HFF-Myc (cell line): ENCODE measurements at places on chromosomes 2 and 18.

DNA sequence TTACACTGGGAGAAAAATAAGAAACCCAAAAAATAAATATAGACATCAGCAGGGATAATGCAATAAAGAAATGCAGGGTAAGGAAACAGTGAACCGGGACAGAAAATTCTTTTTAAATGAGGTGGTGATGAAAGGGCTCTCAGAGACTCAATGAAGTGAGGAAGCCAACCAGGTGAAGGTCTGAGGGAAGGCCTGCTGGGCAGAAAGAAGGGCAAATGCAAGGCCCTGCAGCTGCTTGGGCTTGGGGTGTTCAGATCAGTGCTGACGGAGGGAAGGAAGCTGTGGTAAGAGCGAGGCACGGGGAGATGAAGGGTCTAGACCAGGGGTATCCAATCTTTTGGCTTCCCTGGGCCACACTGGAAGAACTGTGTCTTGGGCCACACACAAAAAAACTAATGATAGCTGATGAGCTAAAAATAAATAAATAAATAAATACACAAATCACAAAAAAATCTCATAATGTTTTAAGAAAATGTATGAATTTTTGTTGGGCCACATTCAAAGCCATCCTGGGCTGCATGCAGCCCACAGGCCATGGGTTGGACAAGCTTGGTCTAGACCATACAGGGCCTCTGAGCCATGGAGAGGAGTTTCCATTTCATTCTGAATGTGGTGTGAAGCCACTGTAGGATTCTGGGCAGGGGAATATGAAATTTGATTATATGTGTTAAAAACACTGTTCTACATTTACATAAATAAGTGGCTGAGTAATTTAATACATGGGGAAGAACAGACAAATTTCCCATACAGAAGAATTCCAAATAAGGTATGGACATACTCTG, 96.3 kb upstream of the DNMT3A start:
- DNase-seq: no peak

- peak; percentile 77 for DNase-seq
Measured at GRCh38 chr2:43611987-43612894, 16.4 kb upstream of the THADA start.

DNA sequence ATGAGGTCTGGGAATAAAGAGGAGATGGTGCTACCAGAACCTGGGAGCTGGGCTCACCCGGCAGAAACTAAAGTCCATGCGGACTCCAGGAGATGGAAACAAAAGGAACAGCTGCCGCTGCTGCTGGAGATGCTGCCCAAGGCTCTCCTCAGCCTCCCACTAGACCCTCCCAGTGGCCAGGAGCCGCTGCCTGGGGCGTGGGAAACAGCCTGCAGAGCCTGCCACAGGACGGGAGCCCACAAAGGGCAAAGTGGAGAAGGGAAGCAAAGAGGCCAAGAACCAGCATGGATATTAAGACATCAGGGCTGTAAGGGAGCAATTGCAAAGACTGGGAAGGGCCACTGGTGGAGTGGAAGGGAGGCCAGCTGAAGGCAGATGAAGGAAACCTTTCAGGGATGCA, 179.6 kb downstream of the NCK2 start:
- no peak for DNase-seq

GRCh38 chr18:77044866-77045664, 87.5 kb downstream of the MBP start:
- DNase-seq: no peak

DNA sequence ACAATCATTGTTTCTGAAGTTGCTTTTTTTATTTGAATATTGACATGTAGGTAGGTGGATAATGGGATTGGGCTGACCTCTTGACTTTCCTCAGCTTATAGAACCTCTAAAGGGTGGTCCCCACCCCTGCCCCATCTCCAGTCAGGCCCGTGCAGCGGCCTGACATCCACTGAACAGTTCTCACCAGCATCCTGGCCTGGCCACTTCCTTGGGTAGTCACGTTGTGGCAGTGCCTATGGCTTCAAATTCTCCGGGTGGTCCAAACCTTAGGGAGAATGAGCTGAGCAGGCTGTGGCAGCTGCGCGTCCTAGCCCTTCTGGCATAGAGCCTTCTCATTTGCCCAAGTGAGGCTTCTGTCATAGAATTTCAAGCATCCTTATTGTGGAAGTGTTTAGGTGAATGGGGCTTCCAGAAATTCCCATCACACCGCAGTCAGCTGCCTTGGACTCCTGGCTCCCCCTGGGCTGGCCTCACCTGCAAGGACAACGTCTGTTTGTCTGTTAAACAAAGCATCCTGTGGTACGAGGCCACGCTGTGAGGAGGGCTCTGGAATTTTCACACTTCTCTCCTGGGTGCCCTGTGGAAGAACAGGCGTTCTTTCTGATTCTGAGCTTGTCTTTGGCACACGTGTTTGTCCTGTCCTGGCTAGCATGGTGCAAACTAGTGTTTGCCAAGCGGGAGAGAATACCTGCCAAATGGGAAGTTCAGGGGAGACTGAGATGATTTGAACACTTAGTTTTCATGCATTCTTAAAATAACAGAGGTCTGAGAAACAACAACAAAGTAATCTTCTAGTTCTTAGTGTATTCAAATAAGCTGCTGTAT, 31.8 kb upstream of the OTOS start:
- DNase-seq: no peak

DNA sequence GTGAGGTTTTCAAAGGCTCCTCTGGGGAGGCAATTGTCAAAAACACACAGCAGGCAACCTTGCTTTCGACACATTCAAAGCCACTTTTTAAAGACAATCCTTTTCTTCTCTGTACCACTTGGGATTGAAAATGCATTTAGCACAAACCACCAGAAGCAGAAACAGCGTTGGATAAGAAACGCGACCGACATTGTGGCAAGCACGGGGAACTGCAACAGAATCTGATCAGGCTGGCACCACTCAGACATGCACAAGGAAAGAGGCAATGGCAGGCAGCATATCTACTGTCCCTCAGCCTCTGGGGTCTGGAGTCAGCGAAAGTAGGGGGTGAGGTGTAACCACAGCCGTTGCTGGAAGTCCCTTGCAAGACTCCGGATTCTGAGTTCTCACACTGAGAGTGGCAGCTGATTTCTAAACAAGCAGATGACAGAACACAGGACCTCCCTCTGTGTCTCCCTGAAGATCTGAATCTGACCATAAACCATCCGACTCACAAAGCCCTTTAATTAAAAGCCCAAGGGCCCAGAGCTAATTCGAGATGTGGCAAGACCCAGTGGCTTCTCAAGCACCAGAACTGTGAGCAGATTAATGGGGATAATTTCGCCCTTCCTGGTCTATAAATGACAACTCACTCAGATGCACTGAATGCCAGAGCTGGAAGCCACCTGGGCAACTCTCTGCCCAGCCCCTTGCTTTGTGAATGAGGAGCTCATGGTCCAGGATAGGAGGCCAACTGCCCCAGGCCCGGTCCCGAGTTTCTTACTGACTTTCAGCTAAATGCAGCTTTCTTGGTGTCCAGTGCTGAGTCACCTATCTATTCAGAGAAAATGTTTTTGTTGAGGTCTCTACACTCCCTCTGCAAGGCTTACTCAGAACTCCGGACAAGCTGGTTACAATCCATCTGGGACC, 29.6 kb downstream of the CYRIA start:
- DNase-seq: no peak
